ENCODE measurements at places on chromosomes 16 and 17.

DNA sequence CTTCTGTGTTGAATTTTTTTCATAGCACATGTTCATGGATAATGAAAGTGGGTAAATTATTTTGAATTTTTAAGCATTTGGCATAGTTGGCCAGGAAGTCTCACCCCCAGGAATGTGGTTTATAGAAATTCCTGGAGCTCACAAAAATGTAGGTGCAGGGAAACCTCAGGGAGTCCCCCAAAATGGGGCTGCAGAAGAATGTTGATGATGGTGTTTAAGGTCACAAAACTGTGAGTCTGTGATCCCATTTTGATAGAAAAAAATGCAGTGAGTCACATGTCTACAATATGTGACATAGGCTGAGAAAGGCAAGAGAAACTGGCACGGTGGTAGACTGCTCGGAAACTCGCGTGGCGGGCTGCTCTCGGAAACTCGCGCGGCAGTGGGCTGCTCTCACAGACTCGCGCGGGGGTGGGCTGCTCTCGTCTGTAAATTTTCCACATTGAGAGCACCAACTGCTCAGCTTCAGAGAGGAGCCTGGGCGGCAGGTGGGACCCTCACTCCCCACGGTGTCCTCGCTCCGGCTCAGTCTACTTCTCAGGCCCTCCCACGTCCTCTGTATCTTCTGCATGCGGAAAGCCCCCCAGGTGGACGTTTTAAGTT lies 18.7 kb upstream of the MC1R start:
- no peak for DNase-seq
- H3K4me3 ChIP-seq: no peak overlapping the region
- H3K36me3 ChIP-seq: peaks cover 29% of the 10 kb centered on the region
- no peaks in the 10 kb centered on the region for H3K4me1 ChIP-seq
- no peak overlapping the region for H3K27ac ChIP-seq
- no peaks in the 10 kb centered on the region for H3K27me3 ChIP-seq

GRCh38 chr16:85563515-85564276 lies 49.4 kb upstream of the GSE1 start:
- no peaks in the 10 kb centered on the region for H3K36me3 ChIP-seq
- H3K4me1 ChIP-seq: peaks cover 21% of the 10 kb centered on the region
- H3K4me3 ChIP-seq: no peak overlapping the region
- DNase-seq: no peak
- H3K27ac ChIP-seq: no peak overlapping the region

GRCh38 chr16:4790871-4791270 lies 2.7 kb upstream of the SEPTIN12 start:
- no peak for DNase-seq
- peaks cover 8% of the 10 kb centered on the region for H3K27me3 ChIP-seq
- no peaks in the 10 kb centered on the region for H3K36me3 ChIP-seq
- H3K4me1 ChIP-seq: peaks cover 7% of the 10 kb centered on the region
- H3K27ac ChIP-seq: no peak overlapping the region

- H3K4me1 ChIP-seq: peaks cover 33% of the 10 kb centered on the region
- no peaks in the 10 kb centered on the region for H3K36me3 ChIP-seq
- peaks cover 33% of the 10 kb centered on the region for H3K27me3 ChIP-seq
- peak overlapping the region; percentile 82 for H3K4me3 ChIP-seq
- peak overlapping the region; percentile 86 for H3K27ac ChIP-seq
Measured at GRCh38 chr17:21253646-21254441, 634 bp upstream of the NATD1 start.

DNA sequence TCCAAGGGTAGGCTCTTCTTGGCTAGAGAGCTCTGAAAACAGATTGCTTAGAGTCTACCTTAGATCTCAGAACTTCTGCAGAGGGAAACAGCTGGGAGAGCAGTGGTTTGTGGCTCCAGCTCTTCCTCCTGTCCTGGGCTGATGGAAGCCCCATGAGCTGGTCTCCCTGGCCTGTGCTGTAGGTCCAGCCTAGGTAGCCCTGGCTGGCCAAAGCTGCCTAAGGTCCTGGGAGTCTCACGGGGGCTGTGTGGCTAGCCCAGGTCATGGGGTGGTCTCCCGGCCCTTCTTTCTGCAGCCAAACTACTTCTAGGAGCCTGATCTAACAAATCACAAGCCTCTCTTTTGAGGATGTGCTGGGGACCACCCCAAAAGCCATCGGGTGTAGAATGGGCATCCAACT lies 75.7 kb downstream of the MPRIP start:
- H3K4me3 ChIP-seq: no peak overlapping the region
- peaks cover 83% of the 10 kb centered on the region for H3K4me1 ChIP-seq
- peaks cover 9% of the 10 kb centered on the region for H3K36me3 ChIP-seq
- H3K27me3 ChIP-seq: no peaks in the 10 kb centered on the region

GRCh38 chr17:45090711-45091110 lies 29.6 kb downstream of the NMT1 start:
- H3K4me3 ChIP-seq: no peak overlapping the region
- DNase-seq: no peak
- peaks cover 9% of the 10 kb centered on the region for H3K4me1 ChIP-seq
- H3K27me3 ChIP-seq: no peaks in the 10 kb centered on the region
- peaks cover 59% of the 10 kb centered on the region for H3K36me3 ChIP-seq
- H3K27ac ChIP-seq: no peak overlapping the region

GRCh38 chr16:12679660-12680272 lies 123.9 kb downstream of the CPPED1 start:
- peaks cover 20% of the 10 kb centered on the region for H3K4me1 ChIP-seq
- H3K27ac ChIP-seq: no peak overlapping the region
- no peak overlapping the region for H3K4me3 ChIP-seq
- H3K36me3 ChIP-seq: peaks cover 5% of the 10 kb centered on the region

- DNase-seq: peak; percentile 74
- peaks cover 47% of the 10 kb centered on the region for H3K4me1 ChIP-seq
- peak overlapping the region; percentile 92 for H3K27ac ChIP-seq
- no peaks in the 10 kb centered on the region for H3K27me3 ChIP-seq
- H3K36me3 ChIP-seq: peaks cover 49% of the 10 kb centered on the region
Measured at GRCh38 chr16:50742576-50743200, 802 bp downstream of the CYLD start.

DNA sequence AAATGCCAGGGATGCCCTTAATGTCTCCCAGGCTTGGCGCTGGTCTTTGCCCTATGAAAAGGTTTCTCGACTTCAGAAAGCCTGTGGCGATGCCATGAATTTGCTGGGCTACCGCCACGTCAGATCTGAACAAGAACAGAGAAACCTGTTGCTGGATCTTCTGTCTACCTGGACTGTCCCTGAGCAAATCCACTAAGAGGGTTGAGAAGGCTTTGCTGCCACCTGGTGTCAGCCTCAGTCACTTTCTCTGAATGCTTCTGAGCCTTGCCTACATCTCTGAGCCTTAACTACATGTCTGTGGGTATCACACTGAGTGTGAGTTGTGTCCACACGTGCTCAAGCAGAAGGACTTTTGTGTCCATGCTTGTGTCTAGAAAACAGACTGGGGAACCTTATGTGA lies 11.4 kb downstream of the CHST4 start:
- no peaks in the 10 kb centered on the region for H3K36me3 ChIP-seq
- H3K4me1 ChIP-seq: no peaks in the 10 kb centered on the region
- no peak overlapping the region for H3K27ac ChIP-seq
- peaks cover 8% of the 10 kb centered on the region for H3K27me3 ChIP-seq
- peak; percentile 59 for DNase-seq

GRCh38 chr17:31541559-31541958 lies 150.1 kb downstream of the RAB11FIP4 start:
- no peak overlapping the region for H3K27ac ChIP-seq
- no peak overlapping the region for H3K4me3 ChIP-seq
- DNase-seq: no peak
- peaks cover 7% of the 10 kb centered on the region for H3K27me3 ChIP-seq
- no peaks in the 10 kb centered on the region for H3K4me1 ChIP-seq

DNA sequence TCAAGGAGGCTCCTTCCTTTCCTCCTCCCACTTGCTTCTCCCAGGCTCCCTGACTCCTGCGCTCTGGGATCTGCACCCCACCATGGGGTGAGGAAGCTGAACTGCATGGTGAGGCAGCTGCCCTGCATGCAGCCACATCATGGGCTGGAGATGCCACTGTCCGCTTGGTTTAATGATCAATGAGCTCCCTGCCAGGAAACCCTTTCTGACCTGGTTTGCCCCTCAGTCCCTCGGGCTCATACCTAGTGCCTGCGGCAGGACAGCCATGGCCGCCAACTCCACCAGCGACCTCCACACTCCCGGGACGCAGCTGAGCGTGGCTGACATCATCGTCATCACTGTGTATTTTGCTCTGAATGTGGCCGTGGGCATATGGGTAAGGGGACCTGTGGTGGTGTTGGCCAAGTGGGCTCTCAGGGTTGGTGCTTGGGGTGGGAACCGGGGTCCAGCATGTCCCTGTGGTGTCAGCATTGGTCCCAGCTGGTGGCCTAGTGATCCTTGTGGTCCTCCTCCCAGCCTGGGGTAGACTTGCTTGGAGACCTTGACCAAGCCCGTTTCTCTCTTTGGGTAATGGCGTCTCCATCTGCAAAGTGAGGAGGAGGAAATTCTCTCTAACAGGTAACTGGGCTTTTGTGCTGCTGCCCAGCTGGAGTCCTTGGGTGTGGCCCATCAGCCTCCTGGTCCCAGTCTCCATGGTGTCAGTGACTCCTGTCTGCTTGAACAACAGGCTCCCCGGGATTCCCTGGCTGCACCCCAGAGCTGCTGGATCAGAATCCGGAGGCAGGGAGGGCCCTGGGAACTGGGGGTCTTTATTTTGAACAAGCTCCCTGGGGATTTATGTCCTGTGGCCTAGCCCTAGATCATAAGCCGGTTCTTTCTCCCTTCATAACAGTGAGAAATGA lies at the start of gene SLC5A10:
SLC5A10 (plus strand) TSS at position 225 of the 902 bp plus-strand sequence; CDS start at position 266, 41 bp downstream.
- H3K4me3 ChIP-seq: no peak within 1 kb of the TSS
- no peak within 1 kb of the TSS for H3K27ac ChIP-seq
- H3K27me3 ChIP-seq: peaks cover 58% of the 10 kb centered on the region
- H3K36me3 ChIP-seq: peaks cover 3% of the 10 kb centered on the region
- H3K4me1 ChIP-seq: peaks cover 34% of the 10 kb centered on the region

- no peaks in the 10 kb centered on the region for H3K36me3 ChIP-seq
- H3K4me1 ChIP-seq: peaks cover 19% of the 10 kb centered on the region
- no peak overlapping the region for H3K4me3 ChIP-seq
- no peak overlapping the region for H3K27ac ChIP-seq
Measured at GRCh38 chr17:21513012-21513570, 136.9 kb downstream of the KCNJ12 start.

DNA sequence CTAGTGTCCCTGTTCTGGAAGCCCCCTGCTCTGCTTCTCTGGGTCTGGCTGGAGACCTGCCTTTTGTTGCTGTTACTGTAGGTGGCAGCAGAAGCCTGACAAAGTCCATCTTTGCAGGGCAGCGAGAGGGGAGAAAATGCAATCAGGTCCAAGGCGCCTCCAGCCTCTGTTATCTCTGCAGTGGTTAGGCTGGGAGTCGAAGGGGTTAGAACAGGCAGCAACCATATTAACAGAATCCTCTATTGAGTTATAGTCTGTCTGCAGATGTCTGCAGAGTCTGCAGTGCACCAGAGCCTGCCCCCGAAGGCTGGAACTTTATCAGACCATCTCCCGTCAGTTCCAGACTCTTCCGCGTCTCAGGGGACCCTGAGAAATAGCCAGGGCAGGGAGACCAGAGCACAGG lies 404.9 kb upstream of the EEF2KMT start:
- H3K4me3 ChIP-seq: no peak overlapping the region
- no peaks in the 10 kb centered on the region for H3K27me3 ChIP-seq
- H3K27ac ChIP-seq: no peak overlapping the region
- H3K36me3 ChIP-seq: no peaks in the 10 kb centered on the region
- no peaks in the 10 kb centered on the region for H3K4me1 ChIP-seq

DNA sequence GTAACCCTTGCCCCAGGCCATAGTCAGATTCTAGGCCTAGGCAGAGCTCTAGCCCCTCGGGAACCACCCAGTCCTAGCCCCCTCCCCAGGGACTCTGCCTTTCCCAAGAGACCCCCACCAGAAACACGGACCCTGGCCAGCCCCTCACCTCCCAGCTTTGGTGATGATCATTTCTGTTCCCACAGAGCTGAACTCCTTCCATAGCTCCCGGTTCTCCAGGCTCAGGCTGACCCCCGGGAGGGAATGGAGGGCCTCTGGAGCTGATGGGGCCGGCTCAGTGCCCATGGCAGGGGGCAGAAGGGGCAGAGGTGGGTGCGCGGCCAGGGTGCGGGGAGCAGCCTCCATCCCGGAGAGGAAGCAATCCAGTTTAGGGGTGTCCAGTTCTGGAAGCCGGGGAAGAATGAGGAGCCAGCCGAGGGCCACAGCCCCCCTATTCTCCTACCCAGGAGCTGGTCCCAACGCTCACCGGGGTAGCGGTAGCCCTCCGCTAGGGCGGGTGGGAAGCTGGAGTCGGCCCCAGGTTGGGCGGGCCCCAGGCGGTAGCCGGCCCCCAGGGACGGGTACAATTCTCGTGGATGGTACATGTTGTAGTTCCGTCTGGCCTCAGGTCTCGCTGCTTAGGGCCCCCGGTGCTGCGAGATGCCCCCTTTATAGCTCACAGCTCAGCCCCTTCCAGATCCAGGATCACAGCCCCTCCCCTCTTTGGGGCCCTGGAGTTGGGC lies 953 bp downstream of the TBX6 start:
- H3K27me3 ChIP-seq: no peaks in the 10 kb centered on the region
- H3K4me1 ChIP-seq: peaks cover 61% of the 10 kb centered on the region
- no peak for DNase-seq
- peak overlapping the region; percentile 87 for H3K27ac ChIP-seq
- peaks cover 39% of the 10 kb centered on the region for H3K36me3 ChIP-seq

- peaks cover 3% of the 10 kb centered on the region for H3K27me3 ChIP-seq
- no peak overlapping the region for H3K27ac ChIP-seq
- no peaks in the 10 kb centered on the region for H3K36me3 ChIP-seq
- peaks cover 4% of the 10 kb centered on the region for H3K4me1 ChIP-seq
Measured at GRCh38 chr16:22787466-22788192, 26.3 kb upstream of the HS3ST2 start.

DNA sequence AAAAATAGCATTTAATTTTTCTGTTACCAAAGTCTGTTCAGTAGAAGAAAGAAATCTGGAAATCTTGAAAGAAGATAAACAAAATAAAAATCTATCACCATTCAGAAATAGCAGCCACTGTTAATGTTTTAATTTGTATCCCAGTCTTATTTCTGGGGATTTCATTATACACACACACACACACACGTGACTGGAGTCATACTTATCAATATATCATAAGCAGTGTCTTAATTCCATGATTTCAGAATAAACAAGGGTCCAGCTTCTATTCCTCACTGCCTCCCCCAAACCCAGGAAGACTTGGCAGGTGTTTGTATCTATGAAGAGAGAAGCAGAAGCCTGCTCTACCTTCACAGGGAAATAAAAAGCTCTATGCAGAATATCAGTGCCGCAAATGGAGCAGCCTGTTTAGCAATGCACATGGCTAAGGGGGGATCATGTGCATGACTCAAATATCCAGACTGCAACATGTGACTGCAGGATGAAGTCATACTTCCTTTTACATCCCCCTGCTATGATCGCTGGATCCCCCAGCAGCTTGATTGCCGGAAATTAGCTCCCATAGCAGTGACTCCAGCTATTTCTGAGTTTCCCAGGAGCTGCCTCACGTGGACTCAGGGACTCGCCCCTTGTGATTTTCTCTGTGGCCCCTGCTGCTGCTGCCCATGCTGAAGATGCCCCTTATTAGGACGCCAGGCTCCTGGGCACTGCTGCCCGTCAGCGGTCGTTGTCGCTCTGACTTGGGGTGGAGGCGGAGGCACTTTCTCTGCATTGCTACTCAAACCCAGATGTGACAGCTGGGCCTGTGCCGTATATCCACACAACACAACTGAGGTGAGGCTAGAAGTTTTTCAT lies 341.0 kb downstream of the CPPED1 start:
- no peaks in the 10 kb centered on the region for H3K36me3 ChIP-seq
- H3K4me1 ChIP-seq: peaks cover 23% of the 10 kb centered on the region
- H3K27me3 ChIP-seq: no peaks in the 10 kb centered on the region
- H3K27ac ChIP-seq: no peak overlapping the region
- DNase-seq: no peak

Data from activated naive CD4-positive, alpha-beta T cell treated with anti-CD3 and anti-CD28 coated beads, Interleukin-2, amount 10 ng/mL, durations not matched to agents 7 days and 5 days (primary cell).